Erythroblast (primary cell): ENCODE measurements at places on chromosomes 4 and X.

DNA sequence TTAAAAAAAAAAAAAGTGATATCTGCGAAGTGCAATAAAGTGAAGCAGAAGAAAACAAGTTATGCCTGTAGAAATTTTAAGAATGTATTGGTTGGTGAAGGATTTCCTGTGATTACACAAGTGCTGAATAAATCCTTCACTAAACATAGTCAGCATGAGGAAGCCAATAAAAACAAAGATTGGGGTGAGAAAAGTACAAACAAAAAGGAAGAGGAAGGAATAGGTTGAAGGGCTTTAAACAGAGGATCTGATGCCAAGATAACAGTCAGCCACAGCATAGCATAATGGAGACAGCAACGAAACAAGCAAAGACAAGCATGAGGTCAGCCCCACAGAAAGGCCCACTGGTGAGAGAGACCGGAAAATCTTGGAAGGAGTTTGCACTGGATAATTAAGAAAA lies 372.2 kb downstream of the ADAM29 start:
- no peak for DNase-seq

- no peak for DNase-seq
Observed at GRCh38 chr4:7328913-7329638, 105.7 kb downstream of the PSAPL1 start.

GRCh38 chrX:108347800-108348199 lies 90.4 kb downstream of the COL4A6 start:
- no peak for DNase-seq

DNA sequence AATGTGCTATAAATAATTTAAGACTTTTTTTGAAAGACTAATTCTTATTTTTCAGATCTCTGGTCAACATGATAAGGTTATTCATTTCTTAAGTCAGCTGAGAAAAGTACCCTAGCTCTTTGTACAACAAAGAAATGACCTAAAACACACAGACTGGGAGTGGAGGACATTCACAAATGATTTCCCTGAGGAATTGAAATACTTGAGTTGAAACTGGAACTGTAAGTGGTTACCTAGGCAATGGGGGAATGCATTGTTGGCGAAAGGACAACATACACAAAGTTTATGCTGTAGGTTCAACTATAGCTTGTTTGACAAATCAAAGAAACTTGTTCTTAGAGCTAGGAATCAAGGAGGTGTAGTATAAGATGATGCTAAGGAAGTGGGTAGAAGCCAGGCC lies 915.5 kb downstream of the FAT4 start:
- no peak for DNase-seq

GRCh38 chr4:92064574-92064973 lies 239.2 kb upstream of the GRID2 start:
- DNase-seq = no peak

GRCh38 chr4:145453163-145453520 lies 28.5 kb upstream of the SMAD1 start:
- no peak for DNase-seq

DNA sequence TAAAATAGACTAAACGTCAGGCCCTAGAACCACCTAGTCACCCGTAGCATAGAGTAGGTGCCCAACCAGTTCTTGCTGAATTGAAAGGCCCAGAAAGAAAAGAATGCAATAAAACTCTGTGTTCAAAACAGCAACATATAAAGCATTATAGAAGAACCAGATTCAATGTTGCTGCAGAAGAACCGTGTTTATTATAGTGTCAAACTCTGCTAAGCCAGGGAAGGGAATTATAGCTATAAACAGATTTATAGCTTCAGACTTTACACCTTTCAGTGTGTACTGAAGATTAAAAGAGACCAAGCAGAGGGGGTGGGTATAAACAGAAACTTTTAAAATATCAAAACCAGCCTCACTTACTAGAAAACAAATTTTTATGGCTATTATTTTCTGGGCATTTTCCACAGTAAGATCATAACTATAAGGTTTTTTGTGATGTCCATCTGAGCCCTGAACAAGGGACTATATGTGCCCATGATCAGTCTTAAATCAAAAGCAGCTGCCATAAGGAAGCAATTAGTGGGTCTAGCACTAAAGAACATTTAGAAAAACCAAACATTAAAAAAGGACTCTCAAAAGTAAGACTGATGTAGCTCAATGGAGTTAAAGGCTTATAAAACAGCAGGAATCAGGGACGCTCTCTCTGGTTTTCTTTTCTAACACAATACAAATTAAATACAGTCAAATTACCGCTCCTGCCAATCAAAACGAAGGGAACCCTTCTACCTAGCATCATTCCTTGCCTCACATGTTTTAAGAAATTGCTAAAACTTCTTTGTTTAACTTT lies 219.7 kb upstream of the ETNPPL start:
- no peak for DNase-seq

GRCh38 chr4:23401572-23401971 lies 488.3 kb downstream of the PPARGC1A start:
- DNase-seq = no peak

DNA sequence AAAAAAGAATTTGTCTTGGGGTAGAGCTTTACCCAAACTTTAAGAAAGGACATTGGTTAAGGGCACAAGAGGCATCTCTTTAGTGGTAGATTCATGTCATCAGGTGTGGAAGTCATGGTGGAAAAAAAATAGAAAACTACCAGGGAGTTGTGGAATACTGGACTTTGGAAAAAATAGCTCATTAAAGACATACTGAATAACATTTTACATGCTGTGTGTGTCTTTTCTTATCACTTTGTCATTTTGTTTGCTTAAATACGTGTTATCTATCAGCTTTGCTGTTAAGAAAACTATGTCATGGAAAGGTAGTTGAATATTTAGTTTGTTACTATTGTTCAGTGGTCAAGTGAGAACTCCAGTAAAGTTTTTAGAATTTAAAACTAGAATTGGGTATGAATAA lies 147.0 kb downstream of the CCSER1 start:
- DNase-seq = no peak

- DNase-seq = no peak
Observed at GRCh38 chr4:54553001-54553400, 104.8 kb upstream of the KIT start.

DNA sequence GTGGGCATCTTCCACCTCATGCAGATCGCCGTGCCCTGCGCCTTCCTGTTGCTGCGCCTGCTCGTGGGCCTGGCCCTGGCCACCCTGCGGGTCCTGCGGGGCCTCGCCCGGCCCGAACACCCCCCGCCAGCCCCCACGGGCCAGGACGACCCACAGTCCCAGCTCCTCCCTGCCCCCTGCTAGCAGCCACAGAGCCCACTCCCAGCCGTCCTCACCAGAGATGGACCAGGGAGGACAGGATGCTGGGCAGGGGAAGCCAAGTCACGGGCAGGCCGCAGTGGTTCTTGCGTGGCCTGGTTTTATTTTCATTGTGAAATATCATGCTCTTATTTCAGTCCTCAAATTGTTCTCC lies 15.1 kb downstream of the DGKQ start:
- no peak for DNase-seq

- DNase-seq = no peak
Observed at GRCh38 chr4:73197220-73197619, 61.4 kb downstream of the ANKRD17 start.

GRCh38 chrX:39261446-39262147 lies 460.3 kb downstream of the MID1IP1 start:
- DNase-seq = peak; percentile 50

- no peak for DNase-seq
Observed at GRCh38 chr4:176054942-176055341, 10.7 kb upstream of the WDR17 start.

GRCh38 chr4:12861422-12861821 lies 622.7 kb downstream of the RAB28 start:
- DNase-seq = no peak
